Activated naive CD8-positive, alpha-beta T cell treated with anti-CD3 and anti-CD28 coated beads, Interleukin-2, amount 50 U/mL, for 16 hours (primary cell): ENCODE measurements at places on chromosomes 4 and X.

DNA sequence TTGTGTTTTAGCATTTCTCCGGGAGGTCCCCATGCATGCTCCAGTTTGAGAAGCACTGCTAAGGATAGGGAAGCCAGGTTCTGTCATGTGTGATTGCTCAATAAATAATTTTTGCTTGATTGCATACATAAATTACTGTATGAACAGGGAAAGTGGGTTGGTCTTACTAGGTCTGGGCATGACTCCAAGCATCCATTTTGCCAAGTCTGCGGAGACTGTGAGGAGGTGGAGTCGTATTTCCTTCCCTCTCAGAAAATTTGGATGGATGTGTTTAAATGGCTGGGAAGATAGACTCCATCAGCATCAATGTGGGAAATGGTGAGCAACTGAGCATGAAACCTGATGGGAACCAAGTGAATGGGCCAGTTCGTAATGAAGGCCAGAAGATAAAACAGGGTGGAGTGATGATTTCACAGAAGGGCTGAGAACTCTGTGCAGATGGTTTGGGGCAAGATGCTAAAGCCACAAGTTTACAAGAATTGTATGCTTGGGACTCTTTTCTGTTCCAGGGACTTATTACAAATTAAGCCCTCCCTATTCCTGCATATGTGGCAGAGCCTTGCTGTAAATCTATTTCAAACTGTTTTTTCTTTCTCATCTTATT, 84.1 kb downstream of the NHS start:
- DNase-seq = no peak

GRCh38 chr4:184955636-184956035, 62.7 kb upstream of the HELT start:
- no peak for DNase-seq

DNA sequence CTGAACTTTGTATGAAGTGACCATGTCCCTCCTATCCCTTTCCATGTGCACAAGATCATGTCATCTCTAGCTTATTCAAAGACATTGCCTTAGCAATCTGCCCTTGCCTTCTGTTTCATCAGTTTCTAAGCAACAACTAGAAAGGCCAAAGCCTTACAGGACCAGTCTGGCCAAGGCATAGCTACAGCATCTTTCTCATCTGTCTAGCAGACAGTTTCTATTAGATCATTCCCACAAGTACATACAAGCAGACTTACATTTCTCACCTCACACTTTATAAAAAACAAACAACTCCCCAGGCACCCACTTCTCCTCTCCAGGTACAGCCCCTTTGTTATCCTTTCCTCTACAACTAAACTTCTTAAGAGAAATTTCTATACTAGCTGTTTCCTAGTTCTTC, 188.7 kb upstream of the AADAT start:
- DNase-seq = no peak

DNA sequence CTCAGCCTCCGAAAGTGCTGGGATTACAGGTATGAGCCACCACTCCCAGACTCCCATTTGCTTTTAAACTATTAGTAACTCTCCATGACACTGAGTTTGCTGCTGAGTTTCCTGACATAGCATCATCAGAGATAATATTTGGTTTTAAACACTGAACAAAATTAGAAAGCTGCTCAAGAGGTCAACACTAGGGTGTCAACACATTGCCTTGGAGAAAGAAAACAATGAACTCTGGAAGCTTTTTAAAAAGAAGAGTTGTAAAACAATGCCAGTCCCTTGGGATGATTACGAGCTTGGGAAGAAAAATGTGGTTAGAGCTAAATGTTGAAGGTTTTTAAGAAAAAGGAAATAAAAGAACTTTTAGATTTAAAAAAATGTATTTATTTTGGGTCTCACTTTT, 264.8 kb downstream of the CAMK2D start:
- DNase-seq = no peak

DNA sequence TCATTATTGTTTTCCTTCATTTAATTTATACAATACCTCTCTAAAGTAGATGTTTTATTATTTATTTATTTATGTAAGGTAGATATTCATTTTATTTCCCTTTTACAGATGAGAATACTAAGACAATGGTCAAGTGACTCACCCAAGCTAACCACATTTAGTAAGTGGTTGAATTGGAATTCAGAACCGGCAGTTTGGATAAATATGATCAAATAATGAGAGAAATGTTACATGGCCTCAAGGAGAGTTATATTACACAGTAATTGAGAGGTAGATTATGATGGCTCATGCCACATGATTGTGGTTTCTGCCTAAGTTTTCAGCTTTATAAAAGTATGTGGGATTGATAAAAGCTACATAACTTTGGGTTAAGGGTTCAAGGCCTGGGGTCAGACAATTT, 239.4 kb upstream of the BOD1L1 start:
- no peak for DNase-seq

DNA sequence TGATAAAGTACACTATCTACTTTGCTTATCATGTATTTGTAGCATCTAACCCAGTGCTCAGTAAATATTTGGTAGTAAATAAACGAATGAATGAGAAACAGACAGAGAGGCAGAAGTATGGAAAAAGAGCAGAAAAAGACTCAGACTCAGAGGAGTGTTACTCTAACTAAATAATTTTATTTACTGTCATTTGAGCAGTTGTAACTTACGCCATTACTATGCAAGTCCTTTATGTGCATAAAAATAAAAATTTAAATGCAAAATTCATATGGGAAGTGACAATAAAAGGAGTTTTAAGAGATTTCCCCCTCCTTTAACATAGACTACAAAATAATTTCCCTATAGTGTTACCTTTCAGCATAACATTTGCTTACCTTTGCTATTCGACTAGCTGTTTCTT, 49.5 kb downstream of the ZAR1 start:
- no peak for DNase-seq

DNA sequence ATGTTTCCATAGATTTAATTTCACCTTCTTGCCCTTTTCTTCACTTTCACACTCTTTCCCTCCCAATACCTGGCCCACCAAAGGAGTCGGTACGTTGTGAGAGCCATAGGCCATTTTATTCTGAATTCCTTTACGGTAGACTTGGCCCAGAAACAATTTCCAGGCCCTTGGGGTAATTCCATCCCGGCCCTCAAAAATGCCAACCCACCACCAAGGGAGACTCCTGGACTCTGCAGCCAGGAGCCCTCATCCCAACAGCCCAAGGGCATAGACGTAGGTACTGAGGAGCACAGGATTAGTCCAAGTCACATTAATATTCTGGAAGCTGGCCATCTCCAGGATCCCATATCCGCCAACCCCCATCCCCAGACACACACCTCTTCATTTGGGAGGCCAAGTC, 102.9 kb downstream of the LIMCH1 start:
- DNase-seq = no peak

DNA sequence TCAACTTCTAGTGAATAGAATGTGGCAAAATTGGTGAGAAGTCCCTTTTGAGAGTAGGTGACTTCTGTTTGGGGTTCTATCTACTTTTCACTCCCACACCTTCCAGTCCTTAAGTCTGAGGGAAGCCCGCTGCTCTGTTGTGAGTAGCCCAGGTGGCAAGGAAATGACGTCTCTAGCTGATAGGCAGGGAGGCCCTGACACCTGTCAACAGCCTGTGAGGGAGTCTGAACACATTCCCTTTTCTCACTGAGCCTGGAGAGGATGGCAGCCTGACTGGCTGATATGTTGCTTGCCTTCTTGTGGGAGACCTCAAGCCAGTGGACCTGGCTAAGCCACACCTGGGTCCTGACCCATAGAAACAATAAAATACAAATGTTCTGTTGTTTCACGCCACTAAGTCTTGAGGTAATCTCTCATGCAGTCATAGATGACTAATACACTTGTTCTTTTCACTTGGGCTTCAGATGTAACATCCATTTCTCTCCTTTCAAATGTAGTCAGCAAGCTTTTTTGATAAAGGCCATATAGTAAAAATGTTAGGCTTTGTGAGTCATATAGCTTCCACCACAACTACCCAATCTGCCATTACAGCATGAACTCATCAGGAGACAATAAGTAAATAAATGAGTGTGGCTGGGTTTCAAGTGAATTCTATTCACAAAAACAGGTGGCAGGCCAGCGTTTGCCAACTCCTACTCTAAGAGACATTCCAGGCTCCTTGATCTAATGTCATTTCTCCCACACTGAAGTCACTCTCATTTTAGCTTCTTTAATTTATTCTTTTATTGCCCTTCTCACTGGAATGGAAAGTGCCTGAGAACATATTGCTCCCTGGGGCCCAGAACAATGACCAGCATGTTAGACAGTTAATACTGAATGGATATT, 265.1 kb upstream of the MAD2L1 start:
- DNase-seq = no peak

DNA sequence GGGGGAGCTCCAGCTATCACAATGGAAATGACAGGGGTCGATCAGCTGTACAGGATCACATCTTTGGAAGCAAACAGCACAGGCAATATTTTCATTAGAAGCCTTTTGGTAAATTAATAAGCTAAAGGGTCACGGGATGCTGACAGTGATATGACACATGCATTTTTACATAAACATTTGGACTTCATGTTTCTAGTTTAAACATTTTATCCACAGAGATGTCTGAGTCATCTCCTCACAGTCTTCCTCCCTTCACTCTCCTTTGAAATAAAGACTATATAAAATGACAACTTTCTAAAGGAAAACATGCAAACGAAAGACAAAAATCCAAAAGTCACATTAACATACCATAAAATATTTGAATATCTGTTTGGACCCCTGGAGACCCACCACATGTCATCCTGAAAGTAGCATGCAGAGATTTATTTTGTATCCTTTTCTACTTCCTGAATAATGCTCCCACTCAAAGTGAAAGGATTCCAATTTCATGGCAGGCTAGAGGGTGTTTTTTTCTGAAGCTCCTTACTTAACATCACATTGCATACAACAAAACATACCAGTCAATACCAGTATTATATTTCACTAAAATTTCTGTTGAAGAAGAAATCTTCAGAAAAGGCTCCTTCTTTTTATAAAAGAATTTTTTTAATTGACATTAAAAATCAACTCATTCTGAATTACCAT, 200.1 kb upstream of the PPARGC1A start:
- DNase-seq = no peak

GRCh38 chr4:89939546-89939945, 44.9 kb downstream of the MMRN1 start:
- DNase-seq = no peak

GRCh38 chr4:7144374-7145290, 47.7 kb upstream of the SORCS2 start:
- no peak for DNase-seq

- no peak for DNase-seq
Observed at GRCh38 chr4:122775987-122776836, 43.7 kb downstream of the BBS12 start.

GRCh38 chr4:10534820-10535219, 77.6 kb upstream of the ZNF518B start:
- no peak for DNase-seq

- no peak for DNase-seq
Observed at GRCh38 chr4:113187358-113187757, 137.9 kb downstream of the ANK2 start.

DNA sequence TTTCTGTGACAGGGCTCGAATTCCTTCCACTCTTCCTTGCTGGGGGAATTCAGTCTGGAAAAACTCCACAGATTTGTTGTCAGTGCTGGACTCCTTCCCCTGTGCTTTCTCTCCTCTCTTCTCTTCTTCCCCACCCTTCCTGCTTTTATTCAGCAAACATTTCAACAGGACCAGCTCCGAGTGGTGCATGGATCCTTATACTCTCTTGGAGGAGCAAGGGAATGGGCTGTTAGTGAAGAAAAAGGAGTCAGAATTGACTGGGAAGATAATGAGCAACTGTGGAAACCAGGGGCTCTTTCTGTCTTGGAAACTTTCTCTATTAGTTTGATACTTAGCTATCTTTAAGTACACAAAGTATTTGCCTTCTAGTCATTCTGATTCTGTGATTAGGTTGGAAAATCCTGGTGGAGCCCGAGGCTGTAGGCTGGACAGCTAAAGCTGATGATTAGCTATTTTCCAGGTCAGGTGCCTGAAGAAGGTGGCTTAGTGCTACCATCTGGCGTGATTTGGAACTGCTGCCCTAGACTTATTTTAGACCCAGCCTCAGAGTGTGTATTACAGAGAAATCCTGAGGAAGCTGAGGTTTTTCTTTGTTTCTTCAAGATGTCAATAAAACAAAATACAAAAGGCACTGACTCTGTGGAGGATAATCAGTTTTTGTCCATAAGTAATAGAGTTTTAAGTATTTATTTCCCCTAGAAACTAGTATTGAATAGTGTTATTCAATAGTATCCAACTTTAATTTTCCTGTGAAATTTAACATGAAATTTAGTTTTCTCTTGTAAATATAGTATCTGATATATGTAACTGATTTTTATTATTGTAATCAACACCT, 38.4 kb downstream of the NAP1L5 start:
- DNase-seq = no peak

GRCh38 chr4:106679063-106679462, 310.5 kb upstream of the GIMD1 start:
- DNase-seq = no peak

DNA sequence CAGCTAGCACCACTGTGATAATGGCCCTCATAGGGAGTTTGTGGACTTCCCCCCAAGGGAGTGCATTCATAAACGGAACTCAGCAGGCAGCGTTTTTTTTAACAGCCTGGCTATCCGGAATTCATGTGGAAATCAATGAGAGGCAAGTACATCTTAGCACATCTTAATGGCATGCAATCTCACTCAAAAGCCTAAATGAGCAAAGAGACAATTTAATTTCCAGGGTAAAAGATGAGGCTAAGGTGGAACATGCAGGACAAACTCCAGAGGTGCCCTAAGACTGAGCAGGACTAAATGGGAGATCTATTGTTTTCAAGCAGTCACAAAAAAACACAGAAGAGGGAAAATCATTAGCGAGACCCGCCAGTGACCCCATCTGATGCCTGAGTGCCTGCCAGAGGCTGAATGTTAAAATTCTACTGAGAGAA, 243.5 kb upstream of the KCNIP4 start:
- no peak for DNase-seq

GRCh38 chr4:72567821-72568675, 973 bp downstream of the ADAMTS3 start:
- no peak for DNase-seq

DNA sequence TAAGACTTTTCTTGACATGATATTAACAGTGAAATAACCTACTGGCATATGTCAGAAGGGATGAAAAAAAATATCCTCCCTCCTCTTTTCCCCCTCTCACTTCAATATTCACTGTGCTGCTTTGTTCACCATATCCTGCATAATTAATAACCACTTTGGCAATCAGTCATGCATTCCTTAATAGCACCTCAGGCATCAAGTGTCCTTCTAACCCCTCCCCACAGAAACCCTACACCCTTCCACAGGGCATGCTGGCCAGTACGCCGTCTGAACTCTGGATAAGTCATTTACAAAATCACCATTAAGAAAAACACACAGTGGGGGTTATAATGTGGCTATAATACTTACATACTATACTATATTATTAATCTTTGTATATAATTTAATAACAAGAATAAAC, 165.9 kb downstream of the PDGFC start:
- no peak for DNase-seq

DNA sequence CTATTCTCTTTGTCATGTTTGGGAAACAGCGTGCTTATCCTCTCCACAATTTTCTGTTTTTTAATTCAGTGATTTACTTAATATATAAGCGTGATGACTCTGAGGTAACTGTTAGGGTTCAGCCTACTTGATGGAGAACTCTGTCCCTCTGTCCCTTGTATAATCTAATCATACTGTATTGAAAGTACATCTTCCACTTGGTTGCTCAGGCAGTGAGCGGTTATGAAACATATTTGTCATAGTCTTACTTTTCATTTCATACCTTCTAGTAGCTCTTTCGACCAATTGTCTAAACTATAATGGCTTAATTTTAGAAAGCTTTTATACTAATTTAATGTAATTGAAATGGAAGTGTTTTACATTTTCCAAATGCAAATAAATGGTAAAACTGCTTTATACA, 469.0 kb downstream of the TLL1 start:
- no peak for DNase-seq

- DNase-seq = no peak
Observed at GRCh38 chr4:38383646-38384121, 280.3 kb upstream of the KLF3 start.
